ENCODE measurements at places on chromosomes 4 and X.

DNA sequence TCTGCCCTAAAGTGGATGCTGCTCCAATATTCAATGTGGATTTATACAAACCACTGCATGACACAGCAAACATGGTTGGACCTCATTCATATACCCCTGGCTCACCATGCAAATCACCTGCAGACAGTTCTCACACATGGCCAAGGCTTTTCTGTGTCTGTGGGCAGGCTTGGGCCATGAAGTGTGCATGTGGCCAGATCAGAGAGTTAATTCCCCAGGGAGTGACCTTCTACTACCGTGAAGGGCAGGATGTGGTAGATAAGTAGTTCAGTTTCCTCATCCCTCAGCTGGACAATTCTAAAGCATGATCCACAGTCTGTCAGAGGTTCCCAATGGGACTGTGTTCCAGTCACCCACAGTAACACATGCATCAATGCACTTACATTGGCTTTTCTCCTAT lies 24.6 kb upstream of the BCLAF3 start:
- no peak for DNase-seq

DNA sequence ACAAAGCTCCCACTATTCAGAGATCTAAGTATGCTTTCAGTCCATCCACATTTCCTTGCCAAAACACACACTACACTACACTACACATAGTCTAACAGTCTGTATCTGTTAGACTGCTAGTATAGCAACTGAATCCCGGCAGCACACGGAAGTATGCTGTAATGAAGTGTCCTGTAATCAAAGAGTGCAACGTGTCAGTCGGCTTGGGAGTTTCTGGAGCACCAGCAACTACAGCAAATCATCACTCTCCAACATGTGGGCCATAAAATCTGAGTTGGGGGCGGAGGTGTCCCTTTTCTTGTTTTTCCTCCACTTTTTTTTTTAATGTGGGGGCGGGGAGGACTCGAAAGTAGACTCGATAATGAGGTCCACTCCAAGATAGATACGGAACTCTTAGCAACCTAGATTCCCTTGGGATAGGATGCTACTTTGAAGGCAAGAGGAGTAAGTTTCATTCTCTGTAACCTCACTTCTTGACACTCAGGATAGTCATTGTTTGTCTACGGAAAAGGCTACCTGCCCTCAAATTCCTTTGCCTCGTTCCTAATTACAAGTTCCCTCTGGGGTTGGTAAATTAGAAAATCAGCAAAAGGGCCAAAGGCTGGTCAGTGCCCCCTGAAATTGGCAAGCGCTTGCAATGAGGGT lies 722 bp downstream of the SLC10A7 start:
- DNase-seq, result peak; percentile 59

- no peak for DNase-seq
Measured at GRCh38 chrX:132181364-132181763, 37.9 kb downstream of the RAP2C start.

DNA sequence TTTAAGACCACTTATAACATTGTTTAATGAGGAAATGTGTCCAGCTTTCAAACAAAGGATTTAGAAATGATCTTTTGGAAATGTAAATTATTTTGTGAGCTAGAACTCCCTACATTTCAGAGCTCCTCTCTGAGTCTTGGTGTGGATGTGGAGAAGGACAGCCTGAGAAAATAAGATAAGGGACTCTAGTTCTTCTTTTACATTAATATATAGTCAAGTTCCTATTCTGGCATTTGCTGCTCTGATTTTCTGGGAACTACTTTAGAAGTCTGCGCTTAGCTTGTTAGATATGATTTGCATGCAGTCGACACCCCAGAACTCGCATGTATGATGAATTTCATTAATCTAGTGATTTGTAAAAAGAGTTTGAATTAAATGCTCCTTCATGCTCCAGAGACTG lies 45.5 kb downstream of the TSPAN7 start:
- no peak for DNase-seq

GRCh38 chrX:122092360-122092759 lies 1045.0 kb downstream of the GLUD2 start:
- DNase-seq, result no peak

DNA sequence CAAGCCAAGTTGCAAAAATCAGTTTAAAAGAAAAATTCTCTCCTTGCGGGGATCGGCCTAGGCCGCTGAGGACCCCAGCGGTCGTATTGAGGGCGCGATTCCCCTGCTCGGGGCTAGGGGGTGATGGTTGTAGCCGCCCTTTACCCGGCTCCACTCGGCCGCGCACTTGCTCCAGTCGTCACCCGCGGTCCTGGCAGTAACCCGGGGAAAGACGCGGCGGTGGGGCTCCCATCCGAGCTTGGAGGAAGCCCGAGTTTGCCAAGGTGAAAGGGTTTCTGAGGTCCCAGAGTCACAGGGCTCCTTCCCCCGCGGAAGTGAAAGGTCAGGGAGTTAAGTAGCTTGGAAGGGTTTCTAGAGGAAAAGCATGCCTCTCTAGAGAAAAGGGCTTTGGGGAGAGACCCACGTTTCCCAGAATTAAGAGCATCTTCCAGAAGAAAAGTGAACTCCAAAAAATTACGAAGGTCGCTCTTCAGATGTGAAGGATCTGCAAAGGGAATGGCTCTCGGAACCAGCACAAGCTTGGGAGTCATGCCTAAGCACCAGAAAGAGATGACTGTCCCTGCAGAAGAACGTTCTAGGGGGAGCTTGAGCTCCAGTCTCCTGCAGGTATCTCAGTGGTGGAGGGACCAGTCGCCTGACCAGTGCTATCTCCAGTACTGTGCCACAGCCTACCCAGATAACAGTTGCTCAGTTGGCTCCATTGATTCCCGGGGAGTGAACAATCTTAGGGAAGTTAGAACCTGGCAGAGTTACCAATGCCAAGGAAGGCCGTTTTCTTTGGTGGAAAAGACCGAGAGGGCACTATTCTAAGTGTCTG lies 875 bp downstream of the LAP3 start:
- no peak for DNase-seq

GRCh38 chr4:114734594-114734993 lies 136.0 kb downstream of the UGT8 start:
- DNase-seq, result no peak

DNA sequence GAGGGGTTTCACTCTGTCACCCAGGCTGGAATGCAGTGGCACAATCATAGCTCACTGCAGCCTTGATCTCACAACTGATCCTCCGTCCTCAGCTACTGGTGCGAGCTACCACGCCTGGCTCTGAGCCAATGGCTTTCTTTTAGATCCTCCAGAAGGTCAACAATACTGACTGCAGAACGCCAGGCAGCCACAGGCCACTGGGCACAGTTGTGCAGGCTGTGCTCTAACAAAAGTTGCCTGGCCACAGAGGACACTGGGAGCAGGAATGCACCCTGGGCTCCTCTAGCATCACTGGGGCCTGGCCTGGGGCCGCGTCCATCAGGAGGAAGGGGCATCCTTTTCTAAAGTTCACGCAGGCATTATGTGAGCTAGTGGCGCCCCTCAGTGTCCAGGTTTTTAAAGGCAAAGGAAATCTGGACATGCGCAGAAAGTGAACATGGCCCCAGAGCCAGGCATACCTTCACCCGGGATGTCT lies 14.9 kb upstream of the PORCN start:
- DNase-seq, result no peak

GRCh38 chr4:89129080-89129640 lies 17.8 kb downstream of the TIGD2 start:
- DNase-seq, result no peak

GRCh38 chr4:55854129-55854528 lies 681 bp downstream of the EXOC1 start:
- no peak for DNase-seq

GRCh38 chr4:150411520-150411919 lies 170.4 kb upstream of the MAB21L2 start:
- DNase-seq, result no peak

DNA sequence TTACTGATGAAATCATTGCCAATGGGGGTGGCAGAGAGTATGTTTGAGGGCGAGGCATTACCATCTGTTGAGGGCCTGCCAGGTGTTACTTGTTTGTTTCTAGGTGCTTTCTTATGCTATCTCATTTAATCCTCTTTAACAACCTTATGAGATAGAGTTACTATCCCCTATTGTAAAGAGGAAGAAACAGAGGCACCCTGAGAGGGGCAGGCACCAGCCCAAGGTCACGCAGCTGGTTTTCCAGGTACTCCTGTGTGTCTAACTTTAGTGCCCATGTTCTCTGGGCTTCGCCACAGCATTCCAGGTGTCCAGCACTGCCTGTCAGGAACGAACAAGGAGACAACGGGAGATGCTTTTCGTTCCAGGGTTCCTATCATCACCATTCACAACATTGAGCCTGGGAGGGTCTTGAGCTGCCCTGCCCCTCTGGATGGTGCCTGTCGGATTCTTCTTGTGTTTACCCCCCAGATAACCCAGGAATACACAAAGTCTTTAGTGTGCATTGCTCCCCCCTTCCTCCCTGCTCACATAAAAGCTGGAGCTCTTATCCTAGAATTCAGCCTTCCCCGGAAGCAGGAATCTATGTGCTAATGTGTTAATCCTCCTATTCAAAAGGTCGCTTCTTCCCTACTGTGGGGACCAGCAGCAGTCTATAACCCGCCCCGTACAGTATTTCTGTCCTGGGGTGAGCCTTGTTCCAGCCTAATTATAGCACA lies 24.9 kb upstream of the GPC4 start:
- DNase-seq, result no peak

GRCh38 chr4:145507636-145508035 lies 26.0 kb downstream of the SMAD1 start:
- no peak for DNase-seq

DNA sequence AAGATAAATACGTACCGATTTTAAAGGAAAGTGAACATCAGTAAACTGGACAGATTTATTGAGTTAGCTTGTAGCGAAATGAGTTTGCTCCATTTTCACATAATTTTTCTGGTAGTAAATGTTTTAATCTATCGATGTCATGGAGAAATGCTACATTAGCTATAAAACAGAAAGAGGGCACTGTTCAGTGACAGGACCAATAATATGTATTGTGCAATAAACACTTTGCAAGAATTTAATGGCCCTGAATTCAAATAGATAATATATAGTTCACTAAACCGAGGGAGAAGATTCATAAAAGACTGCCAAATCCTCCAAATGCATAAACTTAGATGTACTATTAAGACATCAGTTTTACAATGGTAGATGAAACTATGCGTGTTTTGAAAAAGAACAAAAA lies 516.3 kb downstream of the ADGRL3 start:
- DNase-seq, result no peak

DNA sequence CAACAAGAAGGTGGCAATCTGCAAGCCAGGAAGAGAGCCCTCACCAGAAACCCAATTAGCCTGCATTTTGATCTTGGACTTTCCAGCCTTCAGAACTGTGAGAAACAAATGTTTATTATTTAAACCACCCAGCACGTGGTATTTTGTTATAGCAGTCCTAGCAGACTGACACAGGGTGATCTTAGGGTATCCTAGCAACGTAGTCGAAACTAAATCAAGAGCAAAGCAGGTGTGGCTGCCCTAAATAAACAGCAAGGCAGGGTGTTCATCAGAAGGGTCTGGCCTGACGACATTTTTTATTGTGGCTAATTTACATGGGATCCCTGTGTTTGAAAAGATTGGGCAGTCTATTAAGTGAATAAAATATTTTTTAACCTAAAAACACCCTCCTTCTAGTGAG lies 198.8 kb downstream of the VEGFC start:
- no peak for DNase-seq

DNA sequence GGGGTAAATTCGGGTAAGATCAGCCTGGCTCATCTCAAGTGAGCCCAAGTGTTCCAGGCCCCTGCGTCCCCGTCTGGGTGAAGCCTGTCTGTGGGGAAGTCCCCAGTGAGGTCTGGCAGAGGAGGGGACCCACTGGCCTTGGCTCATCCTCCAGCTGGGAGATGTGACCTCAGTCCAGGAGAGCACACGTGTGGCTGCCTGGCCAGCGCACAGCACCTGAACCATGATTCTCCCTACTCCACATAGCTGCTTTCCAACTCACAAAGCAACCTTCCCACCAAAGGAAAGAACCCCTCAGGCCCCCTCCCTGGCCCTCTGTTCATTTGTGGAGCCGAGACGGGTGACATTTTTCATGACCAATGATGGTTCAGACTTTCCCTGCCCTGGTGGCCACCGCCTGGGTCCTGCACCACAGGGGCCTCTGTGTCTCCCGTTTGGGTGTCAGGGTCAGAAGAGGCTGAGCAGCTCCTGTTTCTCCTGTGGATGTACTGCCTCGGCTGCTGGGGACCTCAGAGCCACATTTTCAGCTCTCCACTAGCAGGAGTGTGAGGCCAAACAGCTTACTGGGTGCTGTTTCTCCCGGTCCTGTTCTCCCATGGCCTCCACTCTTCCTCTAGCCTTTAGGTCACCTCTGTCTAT lies 111.4 kb downstream of the CPZ start:
- no peak for DNase-seq

DNA sequence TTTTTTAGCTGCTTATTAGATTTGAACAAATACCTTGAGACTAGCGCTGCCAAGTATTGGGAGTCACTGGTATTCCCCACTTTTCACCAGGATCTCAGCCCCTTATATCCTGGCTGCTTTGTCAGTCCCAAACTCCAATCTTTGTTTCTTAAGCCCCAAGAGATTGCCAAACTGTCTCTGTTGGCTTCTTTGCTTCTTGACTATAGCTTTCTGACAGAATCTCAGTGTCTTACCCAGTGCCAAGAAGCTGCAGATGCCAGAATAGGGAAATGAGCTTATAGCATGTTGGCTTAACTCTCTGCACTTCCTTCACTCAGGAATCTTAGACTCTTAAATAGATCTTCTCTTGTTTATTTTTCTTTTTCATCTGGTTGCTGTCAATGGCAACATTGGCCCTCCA lies 297.5 kb upstream of the DCAF8L1 start:
- no peak for DNase-seq

DNA sequence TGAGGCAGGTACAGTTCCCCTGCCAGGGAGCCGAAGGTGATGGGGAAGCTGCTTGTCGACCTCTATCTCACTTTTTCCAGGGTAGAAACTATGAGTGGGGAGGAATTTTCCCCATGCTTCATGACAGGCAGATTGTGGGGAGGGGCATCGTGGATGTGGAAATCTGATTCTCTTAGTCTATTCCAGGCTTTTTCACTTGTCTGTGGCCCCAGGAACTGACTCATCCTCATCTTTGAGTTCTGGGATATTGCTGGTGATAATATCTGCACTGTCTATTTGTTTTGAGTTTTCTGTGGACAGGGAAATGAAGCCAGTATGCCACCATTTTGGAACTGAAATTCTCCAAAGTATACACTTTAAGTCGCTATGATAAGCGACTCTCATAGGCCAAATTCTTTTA lies 7.6 kb upstream of the TLR2 start:
- DNase-seq, result no peak

- DNase-seq, result no peak
Measured at GRCh38 chrX:153353416-153353815, 19.5 kb downstream of the ZNF275 start.

GRCh38 chr4:55075376-55075775 lies 50.0 kb downstream of the KDR start:
- no peak for DNase-seq

DNA sequence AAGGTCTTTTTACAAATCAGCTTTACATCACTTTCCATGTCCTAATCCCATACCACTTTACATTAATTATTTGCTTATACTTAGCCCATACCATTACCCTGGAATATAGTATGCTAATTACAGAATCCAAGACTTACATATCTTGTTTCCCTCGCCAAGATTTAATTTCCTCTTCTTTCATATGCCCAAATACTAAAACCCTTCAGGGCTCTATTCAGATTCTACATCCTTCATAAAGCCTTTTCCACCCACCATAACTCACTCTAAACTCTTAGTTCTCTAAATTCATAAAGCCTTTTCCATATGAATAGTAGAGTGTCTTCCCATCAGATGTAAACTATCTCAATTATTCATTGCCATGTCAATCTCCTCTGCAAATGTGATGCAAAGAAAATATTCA lies 390.7 kb downstream of the STPG2 start:
- no peak for DNase-seq

- DNase-seq, result no peak
Measured at GRCh38 chrX:130330146-130330545, 9.6 kb upstream of the SLC25A14 start.
